ENCODE measurements at places on chromosomes 3 and 15. TPM values are rescaled to one million over a fixed set of nuclear protein-coding genes. Genes with fewer than 3 reads are reported as not detected.

Gene UBP1
- 79.4 TPM for total RNA-seq

Gene LSMEM2
- not detected for total RNA-seq

Gene PDCD10
- total RNA-seq: 78.7 TPM

Gene SERPINI2
- total RNA-seq: not detected

Gene RTP1
- not detected for total RNA-seq

Gene SFMBT1
- total RNA-seq: 21.0 TPM

Gene SLC24A5
- not detected for total RNA-seq

Gene GOLGA8J
- total RNA-seq: not detected

Gene LEO1
- 36.0 TPM for total RNA-seq

Gene CD200R1
- total RNA-seq: 3.5 TPM

Gene CEMIP
- not detected for total RNA-seq

Gene SENP8
- total RNA-seq: 3.0 TPM

Gene TMEM115
- 30.5 TPM for total RNA-seq

Gene LYSMD2
- 25.1 TPM for total RNA-seq

Gene RFTN1
- 126 TPM for total RNA-seq

Gene MCTP2
- total RNA-seq: 17.0 TPM

Gene IL12A
- total RNA-seq: not detected

Gene SPINK8
- total RNA-seq: not detected

Gene VEPH1
- total RNA-seq: not detected

Gene UNC13C
- total RNA-seq: not detected

Gene UPK1B
- total RNA-seq: not detected

Gene EPHB1
- not detected for total RNA-seq

Gene C3orf85
- not detected for total RNA-seq

Gene SPESP1
- 0.86 TPM for total RNA-seq

Gene SV2B
- 0.02 TPM for total RNA-seq

Gene GOLGA8G
- not detected for total RNA-seq

Gene ADPGK
- 76.1 TPM for total RNA-seq

Gene SEMA5B
- not detected for total RNA-seq

Gene HRG
- not detected for total RNA-seq

Gene RAF1
- total RNA-seq: 90.9 TPM

Measured in CD8-positive, alpha-beta memory T cell (primary cell).